ENCODE measurements at places on chromosomes 16 and 17. TPM values are rescaled to one million over a fixed set of nuclear protein-coding genes. Genes with fewer than 3 reads are reported as not detected.

The FXR2 gene
- total RNA-seq, result 24.4 TPM

- no peak for DNase-seq
Measured at GRCh38 chr17:54849660-54850059, 51.0 kb upstream of the TOM1L1 start.

- no peak for DNase-seq
Measured at GRCh38 chr16:23905027-23905426, 69.2 kb downstream of the PRKCB start.

- DNase-seq, result no peak
Measured at GRCh38 chr17:83035722-83036121, 43.7 kb upstream of the METRNL start.

GRCh38 chr17:15900871-15901270 lies 44.1 kb upstream of the ADORA2B start:
- DNase-seq, result no peak

Data from HepG2 (cell line).